ELF-1 (cell line): ENCODE measurements at places on chromosomes 11 and 22.

DNA sequence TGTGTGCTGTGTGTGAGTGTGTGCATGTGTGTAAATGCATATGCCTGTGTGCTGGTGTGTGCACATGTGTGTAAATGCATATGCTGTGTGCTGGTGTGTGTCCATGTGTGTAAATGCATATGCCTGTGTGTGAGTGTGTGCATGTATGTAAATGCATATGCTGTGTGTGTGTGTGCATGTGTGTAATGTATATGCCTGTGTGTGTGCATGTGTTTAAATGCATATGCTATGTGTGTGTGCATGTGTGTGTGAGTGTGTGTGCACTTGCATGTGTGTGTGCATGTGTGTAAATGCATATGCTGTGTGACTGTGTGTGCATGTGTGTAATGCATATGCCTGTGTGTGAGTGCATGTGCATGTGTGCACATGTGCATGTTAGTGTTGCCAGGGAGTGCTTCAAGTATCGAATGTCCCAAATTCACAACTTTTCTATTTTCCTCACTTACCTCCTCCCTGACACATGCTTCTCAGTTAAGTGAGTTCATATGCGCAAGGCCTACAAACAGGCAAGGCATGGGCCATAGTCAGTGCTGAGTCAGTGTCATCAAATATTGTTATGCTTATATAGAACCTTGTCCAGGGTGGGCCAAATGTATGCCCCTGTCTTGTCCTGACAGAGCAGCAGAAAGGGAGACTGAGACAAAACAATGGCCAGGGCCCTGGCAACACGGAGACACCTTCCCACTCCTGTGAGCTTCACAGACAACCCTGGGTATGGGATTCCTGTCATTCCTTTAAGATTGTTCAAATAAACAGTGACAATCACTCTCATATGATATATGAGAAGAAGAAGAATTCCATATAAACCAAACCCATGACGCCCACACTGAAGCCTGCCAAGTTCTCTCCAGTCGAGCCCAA is 38.6 kb downstream of the GGTLC2 start:
- no peak for DNase-seq

DNA sequence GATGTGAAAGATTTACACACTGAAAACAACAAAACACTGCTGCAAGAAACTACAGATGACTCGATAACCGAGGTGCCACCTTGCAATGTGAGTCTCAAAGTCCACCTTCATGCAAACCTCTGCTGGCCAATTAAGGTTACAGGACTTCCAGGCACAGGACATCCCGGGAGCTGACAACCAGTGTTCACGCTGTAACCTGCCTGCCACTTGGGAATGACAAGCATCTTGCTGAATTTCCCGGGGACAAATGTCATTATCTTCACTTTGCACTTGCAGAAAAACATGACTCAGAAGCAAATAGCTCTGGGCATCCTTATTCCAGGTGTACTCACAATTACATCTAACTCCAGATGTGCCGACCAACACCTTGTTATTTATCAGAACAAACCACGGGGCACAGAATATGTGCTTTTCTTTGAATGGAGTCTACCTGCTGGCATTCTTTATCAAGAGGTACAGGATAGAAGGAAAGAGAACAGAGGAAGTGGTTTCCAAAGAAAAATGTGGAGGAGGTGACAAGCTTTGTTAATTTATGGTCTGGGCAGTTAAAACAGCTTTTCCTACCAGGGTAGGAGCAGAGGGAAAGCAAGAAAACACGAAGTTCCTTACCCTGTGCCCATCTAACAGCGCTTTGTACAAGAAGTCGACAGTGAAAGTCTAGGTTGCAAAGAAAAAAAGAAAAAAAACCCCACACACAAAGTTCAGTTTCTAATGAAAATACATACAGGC is 72.3 kb downstream of the SHANK2 start:
- DNase-seq = peak; percentile 19

- DNase-seq = no peak
These were observed 48.5 kb downstream of the PPP6R3 start for GRCh38 chr11:68509066-68509465.

DNA sequence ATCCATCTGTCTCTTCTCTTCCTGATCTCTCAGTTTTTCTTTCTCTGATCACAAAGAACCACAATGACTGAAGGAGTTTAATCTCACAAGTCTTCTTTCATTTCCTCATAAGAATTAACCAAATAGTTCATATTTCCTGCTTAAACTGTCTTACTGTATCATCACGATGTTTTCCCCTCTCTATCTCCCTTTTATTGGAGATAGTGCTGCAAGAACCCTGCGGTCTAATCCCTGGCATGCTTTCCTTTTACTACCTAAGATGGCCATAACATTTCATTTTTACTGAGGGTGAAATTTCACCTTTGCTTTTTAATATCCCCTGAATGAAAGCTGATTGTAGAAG is 28.9 kb downstream of the CARD18 start:
- no peak for DNase-seq

DNA sequence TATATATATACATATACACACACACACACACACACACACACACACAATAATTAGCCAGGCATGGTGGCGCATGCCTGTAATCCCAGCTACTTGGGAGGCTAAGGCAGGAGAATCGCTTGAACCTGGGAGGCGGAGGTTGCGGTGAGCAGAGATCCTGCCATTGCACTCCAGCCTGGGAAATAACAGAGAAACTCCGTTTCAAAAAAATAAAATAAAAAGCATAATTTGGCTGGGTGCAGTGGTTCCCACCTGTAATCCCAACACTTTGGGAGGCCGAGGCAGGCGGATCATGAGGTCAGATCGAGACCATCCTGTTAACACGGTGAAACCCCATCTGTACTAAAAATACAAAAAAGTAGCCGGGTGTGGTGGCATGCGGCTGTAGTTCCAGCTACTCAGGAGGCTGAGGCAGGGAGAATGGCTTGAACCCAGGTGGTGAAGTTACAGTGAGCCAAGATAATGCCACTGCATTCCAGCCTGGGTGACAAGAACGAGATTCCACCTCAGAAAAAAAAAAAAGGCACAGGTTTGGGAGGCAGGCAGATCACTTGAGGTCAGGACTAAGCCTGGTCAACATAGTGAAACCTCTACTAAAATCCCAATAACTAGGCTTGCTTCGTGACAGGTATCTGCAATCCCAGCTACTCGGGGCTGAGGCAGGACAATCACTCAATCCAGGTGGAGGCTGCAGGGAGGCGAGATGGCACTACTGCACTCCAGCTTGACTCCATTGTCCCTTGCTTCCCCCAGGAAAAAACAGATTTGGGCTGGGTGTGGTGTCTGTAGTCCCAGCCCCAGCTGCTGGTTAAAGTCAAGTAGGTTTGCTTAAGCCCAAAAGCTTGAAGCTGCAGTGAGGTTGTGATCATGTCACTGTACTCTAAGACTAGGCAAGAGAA is 11.8 kb upstream of the WDR74 start:
- DNase-seq = peak; percentile 89

DNA sequence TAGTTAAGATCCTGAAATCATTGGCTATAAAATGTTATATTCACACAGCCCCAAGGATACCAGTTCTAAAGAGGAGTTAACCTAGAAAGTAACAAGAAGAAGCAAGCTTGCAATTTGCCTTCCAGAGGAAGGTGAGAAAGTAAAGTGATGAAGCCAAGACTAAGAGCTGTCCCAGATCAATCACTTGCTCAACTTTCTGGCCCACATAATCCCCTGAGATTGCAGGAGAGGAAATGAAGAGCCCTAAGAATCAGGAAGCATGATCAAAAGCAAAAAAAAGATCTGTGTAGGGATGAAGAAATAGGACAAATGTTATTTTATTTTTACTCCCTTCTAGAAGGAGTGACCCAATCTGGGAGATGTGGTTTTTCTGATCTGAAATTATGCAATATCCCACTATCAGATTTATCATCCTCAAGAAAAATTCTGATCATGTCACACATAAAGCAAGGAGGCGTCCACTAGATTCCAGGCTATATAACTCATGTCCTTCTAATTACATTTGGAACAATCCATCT is 180.3 kb upstream of the GUCY1A2 start:
- no peak for DNase-seq

DNA sequence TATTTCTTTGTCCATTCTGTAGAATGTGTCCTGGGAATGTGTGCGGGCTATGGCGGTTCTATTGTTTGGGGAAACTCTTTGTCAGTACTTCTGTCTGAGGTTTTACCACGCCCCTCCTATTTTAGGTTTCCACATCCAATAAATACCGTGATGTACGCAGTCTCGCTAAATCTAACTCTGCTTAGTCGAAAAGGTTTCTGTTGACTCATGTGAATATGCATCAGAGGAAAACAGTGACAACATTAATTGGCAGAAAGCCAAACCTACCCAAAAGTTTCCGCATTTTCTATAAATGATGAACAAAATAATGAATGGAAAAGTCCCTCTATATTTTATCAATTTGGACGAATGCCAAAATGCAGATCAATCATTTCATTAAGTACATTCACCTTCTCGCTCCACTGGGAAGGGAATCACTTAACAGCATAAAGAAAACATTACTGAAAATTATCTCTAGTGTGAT is 143.4 kb downstream of the MAML2 start:
- DNase-seq = no peak

- DNase-seq = peak; percentile 13
These were observed 70.1 kb downstream of the CYB5R2 start for GRCh38 chr11:7603031-7603781.

GRCh38 chr22:39439170-39439569 is 17.6 kb upstream of the MGAT3 start:
- no peak for DNase-seq

GRCh38 chr11:110069158-110069737 is 23.9 kb upstream of the ZC3H12C start:
- DNase-seq = peak; percentile 27

DNA sequence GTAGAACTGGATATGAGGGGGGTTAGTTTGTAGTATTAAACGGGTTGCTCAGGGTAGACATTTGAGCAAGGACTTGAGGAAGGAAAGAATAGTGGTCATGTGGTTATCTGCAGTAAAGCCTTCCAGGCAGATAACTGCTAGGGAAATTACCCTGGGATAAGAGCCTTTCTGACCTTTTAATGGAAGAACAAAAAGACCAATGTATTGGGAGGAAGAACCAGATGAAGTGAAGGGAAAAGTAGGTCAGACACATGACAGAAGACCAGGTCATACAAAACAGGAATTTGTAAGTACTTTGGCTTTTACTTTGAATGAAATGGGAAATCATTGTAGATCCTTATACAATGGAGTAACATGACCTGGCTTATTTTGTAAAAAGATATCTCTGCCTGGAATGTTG is 241.9 kb upstream of the CTSC start:
- DNase-seq = no peak

DNA sequence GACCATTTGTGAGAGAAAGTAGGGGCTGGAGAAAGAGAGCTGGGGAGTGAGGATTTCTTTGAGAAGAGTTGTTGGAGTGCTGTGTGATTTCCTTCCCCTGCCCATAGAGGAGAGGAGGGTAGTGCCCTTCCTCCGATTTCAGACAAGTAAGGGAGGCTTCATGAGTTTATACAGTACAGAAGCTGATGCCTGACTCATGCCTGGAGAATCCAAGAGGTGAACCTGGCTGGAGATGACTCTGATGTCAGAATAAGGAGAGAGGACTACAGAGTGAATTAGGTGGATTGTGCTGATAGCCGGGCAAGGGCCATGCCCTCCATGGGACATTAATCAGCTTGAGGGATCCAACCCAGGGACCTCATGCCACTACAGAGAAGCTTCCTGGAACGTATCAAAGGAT is 91.6 kb downstream of the FAR1 start:
- no peak for DNase-seq
